B cell (primary cell): ENCODE measurements at places on chromosomes 1 and 21. TPM values are rescaled to one million over a fixed set of nuclear protein-coding genes. Genes with fewer than 3 reads are reported as not detected.

KLHDC9 gene
- 1.6 and 4.2 TPM in 2 replicates for total RNA-seq

GRCh38 chr1:12078575-12078937 is 15.5 kb downstream of the TNFRSF8 start:
- H3K4me3 ChIP-seq = peak overlapping the region; percentile 1
- H3K36me3 ChIP-seq = no peaks in the 10 kb centered on the region
- no peak for DNase-seq
- H3K27me3 ChIP-seq = no peaks in the 10 kb centered on the region
- peaks cover 15% of the 10 kb centered on the region for H3K4me1 ChIP-seq

DNA sequence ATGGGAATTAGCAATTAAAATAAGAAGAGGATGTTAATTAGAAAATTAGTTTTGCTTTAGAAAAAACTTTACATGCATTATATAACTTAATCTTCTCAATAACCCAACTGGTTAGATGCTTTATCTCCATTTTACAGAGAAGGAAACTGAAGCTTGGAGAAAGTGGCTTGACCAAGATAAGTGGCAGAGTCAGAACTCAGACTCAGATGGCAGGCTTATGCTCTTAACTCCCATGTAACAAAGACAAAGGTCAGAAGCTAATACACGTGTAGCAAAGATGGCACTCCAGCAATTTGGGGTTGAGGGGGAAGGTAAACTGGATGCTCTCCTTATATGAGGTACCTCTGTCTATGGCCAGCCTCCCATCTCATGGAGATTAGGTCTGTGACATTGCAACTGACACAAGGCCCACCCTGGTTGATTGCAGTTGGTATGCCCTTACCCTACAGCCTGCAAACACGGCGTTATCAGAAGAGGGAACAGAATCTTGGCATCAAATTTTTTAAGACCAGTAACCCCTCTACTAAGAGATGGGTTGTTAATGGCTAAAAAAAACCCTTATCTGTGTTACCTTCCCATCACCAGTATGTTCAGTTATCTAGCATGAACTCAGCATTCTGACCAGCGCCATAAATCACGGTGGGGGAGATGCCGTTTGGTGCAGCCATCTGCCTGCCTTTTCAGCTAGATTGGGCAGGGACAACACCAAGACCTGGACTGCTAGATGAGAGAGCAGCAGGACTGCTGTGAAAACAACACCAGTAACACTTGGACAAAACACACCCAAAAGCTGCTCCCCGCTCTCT is 97.0 kb downstream of the UBR4 start:
- no peak overlapping the region for H3K4me3 ChIP-seq
- no peak overlapping the region for H3K27ac ChIP-seq
- no peaks in the 10 kb centered on the region for H3K27me3 ChIP-seq
- no peaks in the 10 kb centered on the region for H3K4me1 ChIP-seq
- peaks cover 9% of the 10 kb centered on the region for H3K36me3 ChIP-seq

MTARC1 gene
- 2.9 and 3.8 TPM in 2 replicates for total RNA-seq

DNA sequence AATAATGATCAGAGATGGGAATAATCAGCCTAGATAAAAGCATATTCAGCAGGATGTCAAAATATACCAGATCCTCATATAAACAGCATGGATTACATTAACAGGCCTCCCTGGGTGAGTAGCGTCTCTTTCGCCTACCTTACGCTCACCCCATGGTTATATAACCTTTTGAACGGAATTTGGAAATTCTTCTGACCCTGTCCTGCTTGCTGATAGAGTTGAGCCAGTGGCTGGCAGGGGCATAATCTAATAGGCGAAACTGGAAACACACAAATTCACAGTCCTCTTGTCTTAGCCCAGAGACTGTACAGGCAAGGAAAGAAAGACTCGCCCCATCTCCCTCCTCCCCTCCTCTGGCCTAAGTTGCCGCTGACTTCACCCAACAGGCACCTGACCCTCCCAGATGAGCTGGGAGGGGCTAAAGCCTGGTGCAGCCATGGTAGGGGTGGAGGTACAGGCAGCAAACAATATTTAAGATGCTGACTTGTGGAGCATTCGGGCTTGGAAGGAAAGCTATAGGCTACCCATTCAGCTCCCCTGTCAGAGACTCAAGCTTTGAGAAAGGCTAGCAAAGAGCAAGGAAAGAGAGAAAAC is at the start of gene ANGPTL7:
Gene ANGPTL7 (plus strand): TSS at position 498 of the 594 bp plus-strand sequence. CDS start 225 bp downstream, outside the sequence.
- H3K4me3 ChIP-seq = no peak within 1 kb of the TSS
- H3K36me3 ChIP-seq = no peaks in the 10 kb centered on the region
- DNase-seq = no peak
- H3K4me1 ChIP-seq = no peaks in the 10 kb centered on the region
- no peaks in the 10 kb centered on the region for H3K27me3 ChIP-seq

DNA sequence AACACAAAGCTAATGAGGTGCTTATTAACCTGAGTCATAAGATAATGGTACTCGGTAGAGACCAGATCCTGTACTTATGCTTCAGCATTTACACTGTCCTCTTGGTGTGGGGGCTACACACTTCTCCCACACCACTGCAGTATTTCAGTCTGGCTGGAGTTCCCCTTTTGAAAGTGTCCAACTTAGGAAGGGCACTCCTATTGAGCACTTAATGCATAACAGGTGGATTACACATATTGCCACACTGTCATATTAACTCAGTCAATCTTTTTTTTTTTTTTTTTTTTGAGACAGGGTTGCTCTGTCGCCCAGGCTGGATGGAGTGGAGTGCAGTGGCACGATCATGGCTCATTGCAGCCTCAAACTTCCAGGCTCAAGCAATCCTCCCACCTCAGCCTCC is 1.5 kb downstream of the GPATCH4 start:
- no peaks in the 10 kb centered on the region for H3K27me3 ChIP-seq
- peak; percentile 70 for DNase-seq
- peaks cover 24% of the 10 kb centered on the region for H3K4me1 ChIP-seq
- peaks cover 41% of the 10 kb centered on the region for H3K36me3 ChIP-seq

TMEM269 gene
- 0.46 and 0.47 TPM in 2 replicates for total RNA-seq

- H3K27me3 ChIP-seq = no peaks in the 10 kb centered on the region
- no peaks in the 10 kb centered on the region for H3K4me1 ChIP-seq
- DNase-seq = no peak
- no peaks in the 10 kb centered on the region for H3K36me3 ChIP-seq
- no peak overlapping the region for H3K4me3 ChIP-seq
These were observed 296.7 kb downstream of the ZNF326 start for GRCh38 chr1:90291431-90292216.

GCSAML gene
- total RNA-seq = not detected in 2 replicates

DNA sequence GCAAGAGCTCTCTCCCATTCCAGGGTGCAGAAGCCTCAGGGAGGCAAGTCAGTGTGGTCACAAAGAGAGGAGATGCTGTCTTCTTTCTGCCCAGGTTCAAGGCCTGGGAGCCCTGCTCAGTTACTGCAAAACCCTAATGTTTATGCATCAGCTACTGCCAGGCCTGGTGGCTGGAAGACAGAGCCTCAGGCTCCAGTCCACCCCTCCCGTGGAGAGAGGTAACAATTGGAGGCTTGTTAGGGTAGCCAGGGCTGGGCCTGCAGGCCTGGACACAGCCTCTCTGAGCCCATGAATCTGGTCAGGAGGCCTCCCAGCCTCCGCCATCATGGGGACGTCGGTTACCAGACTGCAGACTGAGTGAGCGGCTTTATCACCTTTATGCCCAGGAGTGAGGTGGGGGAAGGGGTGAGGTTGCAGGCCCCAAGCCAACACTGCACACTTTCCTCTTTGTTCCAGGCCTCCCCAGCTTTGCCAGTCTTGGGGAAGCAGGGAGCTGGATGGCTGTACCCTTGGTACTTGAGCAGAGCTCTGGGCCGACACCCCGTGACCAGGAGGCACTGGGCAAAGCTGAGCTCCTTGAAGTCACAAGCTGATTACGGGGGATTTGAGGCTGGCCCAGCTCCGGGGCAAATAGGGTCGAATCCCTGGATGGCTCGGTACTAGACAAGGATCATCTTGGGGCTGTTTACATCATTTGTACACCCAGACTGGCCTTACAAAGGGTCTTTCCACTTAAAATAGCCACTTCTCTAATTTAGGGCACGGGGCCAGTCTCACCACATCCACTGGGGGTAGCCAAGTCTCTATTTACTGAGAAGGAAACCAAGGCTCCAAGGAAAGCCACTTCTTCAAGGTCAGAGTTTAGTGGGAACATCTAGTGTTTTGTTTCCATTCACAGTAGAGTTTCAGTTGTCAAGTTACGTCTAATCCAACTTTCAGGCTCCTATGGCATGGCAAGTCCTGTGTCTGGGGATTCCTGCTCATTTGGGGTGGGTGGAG is 5.2 kb downstream of the SLC2A1 start:
- H3K27ac ChIP-seq = peak overlapping the region; percentile 94
- H3K27me3 ChIP-seq = no peaks in the 10 kb centered on the region
- peaks cover 88% of the 10 kb centered on the region for H3K4me1 ChIP-seq

CA6 gene
- not detected in 2 replicates for total RNA-seq

ZBTB8A gene
- total RNA-seq = 0.17 and 0.24 TPM in 2 replicates

DYNLT5 gene
- not detected in 2 replicates for total RNA-seq

- H3K36me3 ChIP-seq = no peaks in the 10 kb centered on the region
- no peak overlapping the region for H3K4me3 ChIP-seq
- no peak overlapping the region for H3K27ac ChIP-seq
- H3K4me1 ChIP-seq = peaks cover 2% of the 10 kb centered on the region
- peaks cover 4% of the 10 kb centered on the region for H3K27me3 ChIP-seq
These were observed 8.7 kb downstream of the WNT3A start for GRCh38 chr1:228015276-228016180.

- H3K4me1 ChIP-seq = no peaks in the 10 kb centered on the region
- no peak for DNase-seq
- H3K36me3 ChIP-seq = no peaks in the 10 kb centered on the region
- H3K4me3 ChIP-seq = no peak overlapping the region
These were observed 128.9 kb upstream of the ATP1B1 start for GRCh38 chr1:168977618-168978017.

DNA sequence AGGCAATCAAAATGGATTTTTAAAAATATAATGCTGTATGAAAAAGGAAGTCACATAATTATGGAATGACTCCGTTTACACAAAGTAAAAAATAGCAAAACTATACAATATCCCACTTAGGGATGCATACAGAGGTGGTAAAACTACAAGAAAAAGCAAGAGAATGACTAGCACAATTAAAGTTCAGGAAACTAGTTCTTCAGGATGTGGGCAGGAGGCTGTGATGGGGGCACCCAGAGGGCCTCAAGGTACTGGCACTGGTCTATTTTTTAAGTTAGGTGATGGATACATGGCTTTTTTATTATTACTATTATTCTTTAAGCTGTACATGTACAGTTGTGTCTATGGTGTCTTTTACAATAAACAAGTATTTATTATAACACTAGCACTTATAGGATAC is 1.4 kb upstream of the ZC3H12A start:
- H3K4me3 ChIP-seq = no peak overlapping the region
- no peak overlapping the region for H3K27ac ChIP-seq
- peaks cover 38% of the 10 kb centered on the region for H3K4me1 ChIP-seq
- no peak for DNase-seq
- peaks cover 25% of the 10 kb centered on the region for H3K36me3 ChIP-seq
